ENCODE measurements at places on chromosomes 5 and 9.
A peak's percentile ranks its signal among the peaks of the same experiment; 100 is the strongest.

DNA sequence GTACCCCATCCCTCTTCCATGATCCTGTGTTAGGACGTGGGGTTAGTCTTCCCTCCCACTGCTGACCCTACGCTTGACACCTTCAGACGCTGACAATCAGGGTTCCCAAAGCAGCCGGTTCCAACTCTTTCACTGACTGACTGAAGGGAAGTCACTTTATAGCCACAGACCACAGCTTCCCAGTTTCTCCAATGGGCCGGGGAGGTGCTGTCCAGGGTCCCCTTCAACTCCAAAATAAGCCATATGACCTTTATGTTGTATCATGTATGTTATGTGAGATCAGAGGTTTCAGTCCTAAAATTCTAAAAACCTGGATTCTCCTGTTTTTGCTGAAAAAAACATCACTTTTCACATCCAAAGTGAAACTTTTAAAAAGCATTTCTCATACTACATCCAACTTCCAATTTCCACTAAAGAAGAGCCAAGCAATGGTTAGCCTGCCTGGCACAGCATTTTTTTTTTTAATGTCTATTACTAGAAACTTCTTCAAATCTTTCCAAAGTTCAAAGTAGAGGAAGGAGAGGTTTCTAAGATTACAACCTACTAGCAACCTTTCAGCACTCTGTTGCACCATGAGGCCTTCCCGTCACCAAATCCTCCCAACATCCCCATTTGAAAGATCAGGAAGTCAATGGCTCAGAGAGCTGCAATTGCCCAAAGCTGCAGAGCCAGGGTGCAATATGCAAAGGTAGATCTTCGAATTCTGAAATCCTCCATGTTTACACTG is 5.2 kb downstream of the EPB41L4B start:
- H3K4me1 ChIP-seq = peaks cover 7% of the 10 kb centered on the region
- no peak overlapping the region for H3K27ac ChIP-seq
- H3K36me3 ChIP-seq = no peaks in the 10 kb centered on the region
- DNase-seq = no peak
- H3K4me3 ChIP-seq = no peak overlapping the region

DNA sequence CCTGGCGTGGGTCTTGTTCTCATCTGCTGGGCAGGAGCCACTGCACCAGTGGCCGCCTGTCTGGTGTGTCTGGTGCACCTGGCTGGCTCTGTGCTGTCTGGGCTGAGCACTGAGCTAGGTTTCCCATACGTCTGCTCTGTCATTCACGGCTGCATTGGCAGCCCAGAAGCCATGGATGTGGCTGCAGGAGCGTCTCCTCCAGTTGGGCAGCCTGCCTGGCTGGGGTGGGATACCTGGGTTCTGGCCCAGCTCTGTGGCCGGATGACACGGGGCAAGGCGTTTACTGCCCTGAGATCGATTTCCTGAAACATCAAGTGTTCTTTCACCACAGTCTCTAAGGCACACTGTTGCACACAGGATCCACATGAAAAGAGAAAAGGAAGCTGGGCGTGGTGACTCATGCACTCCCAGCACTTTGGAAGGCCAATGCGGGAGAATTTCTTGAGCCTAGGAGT is 25.5 kb upstream of the SLC25A51 start:
- H3K36me3 ChIP-seq = no peaks in the 10 kb centered on the region
- H3K4me1 ChIP-seq = no peaks in the 10 kb centered on the region
- H3K27ac ChIP-seq = no peak overlapping the region
- DNase-seq = no peak
- H3K27me3 ChIP-seq = no peaks in the 10 kb centered on the region

GRCh38 chr9:98873951-98874371 is 66.5 kb downstream of the GALNT12 start:
- no peak for DNase-seq
- no peaks in the 10 kb centered on the region for H3K4me1 ChIP-seq
- no peaks in the 10 kb centered on the region for H3K36me3 ChIP-seq
- peaks cover 3% of the 10 kb centered on the region for H3K27me3 ChIP-seq
- H3K27ac ChIP-seq = no peak overlapping the region

- no peak for DNase-seq
- H3K27ac ChIP-seq = peak overlapping the region; percentile 92
- no peaks in the 10 kb centered on the region for H3K27me3 ChIP-seq
These were observed 849 bp upstream of the IFT74 start for GRCh38 chr9:26955222-26955903.

DNA sequence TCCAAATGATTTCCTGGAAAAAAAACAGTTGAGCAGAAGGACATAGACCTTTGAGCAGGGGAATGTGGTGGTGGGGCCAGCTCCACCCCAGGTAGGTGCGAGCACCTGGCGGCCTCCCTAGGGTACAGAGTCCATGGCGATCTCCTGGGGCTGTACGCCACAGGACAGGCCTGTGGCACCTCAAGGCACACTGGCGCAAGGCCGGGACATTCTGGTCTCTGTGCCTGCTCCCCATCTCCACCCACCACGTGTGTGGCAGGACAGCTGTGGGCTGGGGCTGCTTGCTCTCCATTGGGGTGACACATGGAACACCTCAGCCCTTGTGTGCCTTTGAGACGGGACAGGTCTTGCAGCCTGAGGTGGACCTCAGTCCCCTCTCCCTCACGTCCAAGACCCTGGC is 25.2 kb downstream of the WNK2 start:
- H3K36me3 ChIP-seq = no peaks in the 10 kb centered on the region
- H3K27ac ChIP-seq = no peak overlapping the region
- no peak for DNase-seq
- H3K4me1 ChIP-seq = peaks cover 2% of the 10 kb centered on the region
- no peak overlapping the region for H3K4me3 ChIP-seq

GRCh38 chr5:74685979-74686631 is 1.1 kb downstream of the HEXB start:
- DNase-seq = peak; percentile 13
- peak overlapping the region; percentile 86 for H3K4me3 ChIP-seq
- H3K4me1 ChIP-seq = peaks cover 13% of the 10 kb centered on the region
- peak overlapping the region; percentile 81 for H3K27ac ChIP-seq

GRCh38 chr5:127486471-127486870 is 31.0 kb upstream of the PRRC1 start:
- H3K4me3 ChIP-seq = no peak overlapping the region
- DNase-seq = no peak
- no peaks in the 10 kb centered on the region for H3K4me1 ChIP-seq
- peaks cover 8% of the 10 kb centered on the region for H3K27me3 ChIP-seq
- no peak overlapping the region for H3K27ac ChIP-seq

GRCh38 chr5:96214442-96215197 is 218.4 kb downstream of the PCSK1 start:
- DNase-seq = no peak
- H3K4me1 ChIP-seq = peaks cover 2% of the 10 kb centered on the region
- H3K27me3 ChIP-seq = peaks cover 5% of the 10 kb centered on the region
- H3K27ac ChIP-seq = no peak overlapping the region
- no peak overlapping the region for H3K4me3 ChIP-seq
- no peaks in the 10 kb centered on the region for H3K36me3 ChIP-seq

DNA sequence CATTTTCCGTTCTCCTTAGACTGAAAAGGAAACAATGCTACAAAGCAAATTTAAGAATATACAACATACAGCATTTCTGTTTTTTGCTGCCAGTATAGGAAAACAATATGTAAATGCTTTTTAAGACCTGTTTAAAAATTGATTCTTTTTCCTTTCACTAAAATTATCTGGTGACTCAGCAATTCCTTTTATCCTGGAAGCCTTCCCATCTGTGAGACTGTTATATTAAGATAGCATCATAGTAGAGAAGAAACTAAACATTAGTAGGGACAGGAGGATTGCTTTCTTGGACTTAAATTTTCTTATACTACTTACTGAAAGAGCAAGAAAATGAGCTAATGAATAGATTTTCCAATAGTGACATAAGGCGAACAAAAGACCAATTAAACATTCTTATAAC is 30.0 kb upstream of the GPR21 start:
- no peak overlapping the region for H3K27ac ChIP-seq
- H3K27me3 ChIP-seq = no peaks in the 10 kb centered on the region
- DNase-seq = no peak
- H3K4me3 ChIP-seq = no peak overlapping the region

DNA sequence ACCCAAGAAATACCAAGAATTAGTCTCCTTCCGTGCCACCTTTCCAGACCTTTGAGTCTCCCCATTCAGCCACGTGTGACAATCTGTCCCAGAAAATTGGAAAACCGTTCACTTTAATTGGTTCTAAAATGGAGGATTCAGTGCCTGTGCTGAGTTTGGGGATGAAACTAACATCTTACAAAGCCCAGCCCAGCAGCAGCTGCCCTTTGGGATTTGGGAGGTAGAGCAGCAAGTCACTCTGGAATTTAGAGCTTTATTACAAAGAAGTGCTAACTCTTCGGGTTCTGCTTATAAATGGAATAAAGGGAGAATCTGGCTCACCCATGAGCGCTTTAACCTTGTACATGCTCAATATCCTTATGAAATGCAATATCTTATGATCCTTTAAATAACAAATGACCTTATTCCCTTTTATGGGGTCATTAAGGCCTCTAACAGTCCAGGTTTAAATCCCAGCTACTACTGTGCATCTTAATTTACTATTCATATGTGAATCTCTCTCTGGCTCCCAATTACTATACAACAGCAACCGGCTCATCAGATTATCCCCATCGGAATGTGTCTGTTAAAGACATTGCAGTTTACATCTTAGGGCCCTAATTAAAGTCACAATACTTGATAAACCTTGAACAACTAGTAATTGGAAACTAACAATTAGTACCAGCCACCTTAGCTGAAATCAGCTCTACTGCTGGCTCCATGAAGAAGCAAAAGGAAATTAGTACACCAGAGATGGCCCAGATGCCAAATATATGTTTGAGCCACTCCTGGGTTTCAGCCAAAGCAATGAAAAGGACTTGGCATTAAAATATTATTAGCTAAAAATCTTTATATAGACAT is 271.8 kb upstream of the SMARCA2 start:
- no peaks in the 10 kb centered on the region for H3K36me3 ChIP-seq
- no peak for DNase-seq
- H3K4me1 ChIP-seq = no peaks in the 10 kb centered on the region
- no peak overlapping the region for H3K27ac ChIP-seq
- H3K27me3 ChIP-seq = peaks cover 2% of the 10 kb centered on the region

DNA sequence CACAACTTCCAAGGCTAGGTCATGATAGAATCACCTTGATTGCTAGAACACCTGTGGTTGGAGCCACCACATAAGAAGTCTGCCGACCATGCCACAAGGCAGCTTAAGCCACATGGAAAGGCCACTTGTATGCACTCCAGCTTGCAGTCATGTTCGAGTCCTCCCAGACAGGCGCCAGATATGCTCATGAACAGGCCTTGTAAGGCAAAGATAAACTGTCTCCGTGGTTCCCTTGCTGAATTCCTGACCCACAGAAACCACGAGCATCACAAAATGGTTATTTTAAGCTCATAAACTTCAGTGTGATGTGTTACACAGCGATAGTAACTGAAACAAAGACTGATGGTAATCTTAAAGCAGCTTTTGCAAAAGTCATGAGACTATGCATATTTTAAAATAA is 188.4 kb upstream of the DAPK1 start:
- H3K36me3 ChIP-seq = no peaks in the 10 kb centered on the region
- no peak overlapping the region for H3K27ac ChIP-seq
- H3K4me1 ChIP-seq = no peaks in the 10 kb centered on the region
- DNase-seq = no peak

- peaks cover 49% of the 10 kb centered on the region for H3K36me3 ChIP-seq
- no peak for DNase-seq
- H3K27ac ChIP-seq = peak overlapping the region; percentile 63
- H3K4me3 ChIP-seq = no peak overlapping the region
These were observed 11.7 kb downstream of the DOCK2 start for GRCh38 chr5:169648725-169649310.

GRCh38 chr5:134113363-134113889 is 1.1 kb upstream of the TCF7 start:
- H3K4me3 ChIP-seq = peak overlapping the region; percentile 82
- H3K4me1 ChIP-seq = peaks cover 70% of the 10 kb centered on the region
- peaks cover 5% of the 10 kb centered on the region for H3K27me3 ChIP-seq
- peak overlapping the region; percentile 93 for H3K27ac ChIP-seq
- peaks cover 16% of the 10 kb centered on the region for H3K36me3 ChIP-seq
- DNase-seq = no peak

DNA sequence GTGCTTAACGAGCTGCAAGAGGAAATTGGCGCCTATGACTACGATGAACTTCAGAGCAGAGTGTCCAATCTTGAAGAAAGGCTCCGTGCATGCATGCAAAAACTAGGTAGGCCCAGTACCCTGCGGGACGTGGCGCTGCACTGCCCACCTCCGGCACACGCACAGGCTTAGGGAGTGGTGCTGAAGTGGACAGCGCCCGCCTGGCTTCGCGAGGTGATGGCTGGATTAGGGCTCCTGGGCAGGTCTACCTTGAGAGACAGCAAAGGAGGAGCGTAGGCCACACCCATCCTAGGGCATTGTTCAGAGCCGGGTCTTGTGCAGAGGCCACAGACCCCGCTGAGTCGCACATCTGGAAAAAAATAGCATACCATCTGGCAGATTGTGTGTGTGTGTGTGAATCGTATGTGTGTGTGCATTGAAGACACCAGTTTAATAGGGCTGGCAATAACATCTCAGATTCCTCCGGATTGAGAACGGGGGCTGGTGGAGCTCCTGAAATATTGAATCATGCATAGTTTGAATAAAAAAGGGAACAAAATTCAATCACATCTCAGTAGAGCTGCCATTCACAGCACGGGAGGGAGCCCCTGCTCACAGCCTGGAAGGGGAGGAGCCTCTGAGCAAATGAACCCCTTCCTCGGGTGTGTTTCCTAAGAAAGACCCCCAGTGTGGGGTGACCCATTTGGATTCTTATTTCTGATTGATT is 11.1 kb downstream of the OLFM1 start:
- H3K36me3 ChIP-seq = no peaks in the 10 kb centered on the region
- peaks cover 27% of the 10 kb centered on the region for H3K27me3 ChIP-seq
- no peak overlapping the region for H3K4me3 ChIP-seq
- DNase-seq = no peak

GRCh38 chr5:175285261-175285660 is 158.7 kb downstream of the DRD1 start:
- H3K36me3 ChIP-seq = no peaks in the 10 kb centered on the region
- no peaks in the 10 kb centered on the region for H3K4me1 ChIP-seq
- no peak overlapping the region for H3K27ac ChIP-seq
- H3K27me3 ChIP-seq = peaks cover 10% of the 10 kb centered on the region

Measured in activated naive CD8-positive, alpha-beta T cell treated with anti-CD3 and anti-CD28 coated beads, Interleukin-2, amount 50 U/mL, for 24 hours (primary cell).